ENCODE measurements at places on chromosomes 6 and 20. TPM values are rescaled to one million over a fixed set of nuclear protein-coding genes. Genes with fewer than 3 reads are reported as not detected.

DNA sequence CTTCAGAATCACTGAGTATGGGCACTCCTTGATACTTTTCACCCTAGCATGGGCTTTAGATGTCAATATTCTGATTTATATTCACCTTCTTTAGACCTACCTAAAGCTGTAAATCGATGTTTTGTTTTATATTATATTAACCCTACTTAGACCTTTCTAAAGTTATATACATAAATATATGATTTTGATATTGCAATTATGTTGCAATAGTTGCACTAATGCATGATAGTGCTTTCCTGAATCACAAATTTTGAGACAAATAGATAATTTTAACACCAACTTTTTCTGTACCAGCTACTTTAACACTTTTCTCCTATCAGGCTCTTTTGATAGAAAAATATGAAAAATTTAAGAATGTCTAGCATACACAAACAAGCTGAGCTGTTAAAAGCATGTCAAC lies 34.0 kb upstream of the JAG1 start:
- DNase-seq: no peak

The CCDC170 gene
- total RNA-seq: 24.1 TPM

The KIF25 gene
- 0.46 TPM for total RNA-seq

The FAXC gene
- 5.9 TPM for total RNA-seq

The PLAGL1 gene
- 30.1 TPM for total RNA-seq

All from lung (tissue), 17 donors.